ENCODE measurements at places on chromosomes 13 and 19.

DNA sequence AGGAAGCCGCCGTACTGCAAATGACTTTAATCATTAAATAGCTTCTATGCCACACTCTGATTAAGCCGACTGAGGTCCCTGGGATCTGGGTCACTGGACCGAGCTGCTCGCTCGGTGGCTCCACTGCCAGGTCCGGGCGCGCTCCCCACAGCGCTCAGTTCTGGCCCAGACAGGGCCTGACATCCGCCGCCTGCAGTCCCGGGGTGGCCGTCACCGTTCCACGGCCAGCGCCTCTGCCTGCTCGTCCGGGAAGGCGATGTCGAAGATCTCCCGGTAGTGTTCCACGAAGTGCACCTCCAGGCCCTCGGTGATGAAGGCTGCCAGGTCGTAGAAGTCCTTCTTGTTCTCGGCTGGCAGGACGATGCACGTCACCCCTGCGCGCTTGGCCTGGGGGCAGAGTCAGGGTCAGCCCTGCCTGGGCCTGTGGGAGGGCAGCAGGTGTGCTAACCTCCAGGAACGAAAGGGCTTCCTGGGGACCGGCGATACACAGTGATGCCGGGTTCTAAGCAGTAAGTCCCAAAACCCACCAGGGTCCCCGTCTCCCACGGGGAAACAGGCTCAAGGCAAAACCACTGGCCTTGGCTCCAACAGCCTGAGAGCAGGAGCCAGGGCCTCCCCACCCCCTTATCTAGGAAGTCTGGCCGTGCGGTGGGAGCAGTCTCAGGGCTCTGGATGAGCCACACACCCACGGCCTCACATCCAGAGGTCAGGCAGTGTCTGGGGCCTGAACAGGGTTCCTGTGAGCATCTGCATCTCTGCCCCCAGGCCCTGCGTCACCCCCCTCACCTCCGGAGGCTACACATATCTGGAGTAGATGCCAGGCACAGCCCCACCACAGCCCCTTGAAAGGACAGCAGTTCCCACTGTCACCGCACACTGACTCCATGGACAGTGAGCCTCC lies 2.0 kb downstream of the RPL36 start:
- DNase-seq: peak; percentile 31

- no peak for DNase-seq
These were observed 315.0 kb upstream of the SPRY2 start for GRCh38 chr13:80655778-80656511.

DNA sequence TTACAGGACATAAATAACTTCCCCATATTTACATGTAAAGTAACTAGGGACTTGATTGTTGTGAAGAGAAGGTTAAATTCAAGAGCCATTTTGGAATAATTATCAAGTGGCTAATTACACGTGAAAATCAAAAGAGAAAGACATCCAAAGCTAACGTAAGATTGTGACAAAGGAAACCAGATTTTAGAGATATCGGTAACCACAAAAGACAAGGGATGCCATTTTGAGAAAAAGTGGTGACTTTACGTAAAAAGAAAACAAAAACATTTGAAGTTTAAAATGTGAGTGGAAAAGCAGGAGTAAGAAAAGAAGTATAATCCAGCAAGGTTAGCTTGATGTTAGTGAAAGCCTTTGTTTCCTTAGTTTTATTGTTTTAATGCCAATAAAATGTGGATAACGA lies 10.9 kb upstream of the VWA8 start:
- no peak for DNase-seq

GRCh38 chr19:57900311-57900710 lies 11.5 kb upstream of the ZNF814 start:
- no peak for DNase-seq

DNA sequence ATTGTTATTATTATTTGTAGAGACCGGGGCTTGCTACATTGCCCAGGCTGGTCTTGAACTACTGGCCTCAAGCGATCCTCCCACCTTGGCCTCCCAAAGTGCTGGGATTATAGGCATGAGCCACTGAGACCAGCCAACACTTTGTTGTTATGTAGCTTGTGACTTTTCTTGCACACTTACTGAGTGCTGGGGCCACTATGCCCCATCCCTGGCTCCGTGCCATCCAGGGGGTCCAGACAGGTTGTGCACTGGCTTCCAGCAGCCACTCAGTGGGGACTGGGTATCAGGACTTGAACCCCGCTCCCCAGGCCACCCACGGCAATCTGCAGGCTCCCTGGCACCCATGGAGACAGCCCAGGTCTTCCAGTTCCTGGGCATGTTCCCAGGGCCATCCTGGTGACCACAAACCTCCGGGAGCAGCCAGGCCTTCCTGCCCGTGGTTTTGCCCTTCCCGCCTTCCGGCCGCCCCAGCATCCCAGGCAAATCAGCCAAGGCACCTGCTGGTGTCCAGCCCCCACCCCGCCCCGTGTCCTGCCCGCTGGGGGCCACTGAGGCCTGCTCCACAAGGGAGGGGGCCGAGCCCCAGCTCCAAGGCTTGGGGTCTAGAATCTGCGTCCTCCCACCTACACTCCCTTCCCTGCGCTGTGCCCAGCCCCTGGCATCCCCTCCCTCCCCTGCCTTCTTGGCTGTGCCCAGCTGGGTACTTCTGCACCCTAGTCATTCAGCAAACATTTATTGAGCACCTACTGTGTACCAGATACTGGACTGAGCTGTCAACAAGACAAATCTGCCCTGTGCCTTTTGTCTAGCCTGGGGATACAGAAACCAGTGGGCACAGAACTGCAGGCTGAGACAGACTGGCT lies 23.7 kb upstream of the SEMA6B start:
- no peak for DNase-seq

GRCh38 chr13:90498096-90498495 lies 849.4 kb upstream of the MIR17HG start:
- DNase-seq: peak; percentile 51

DNA sequence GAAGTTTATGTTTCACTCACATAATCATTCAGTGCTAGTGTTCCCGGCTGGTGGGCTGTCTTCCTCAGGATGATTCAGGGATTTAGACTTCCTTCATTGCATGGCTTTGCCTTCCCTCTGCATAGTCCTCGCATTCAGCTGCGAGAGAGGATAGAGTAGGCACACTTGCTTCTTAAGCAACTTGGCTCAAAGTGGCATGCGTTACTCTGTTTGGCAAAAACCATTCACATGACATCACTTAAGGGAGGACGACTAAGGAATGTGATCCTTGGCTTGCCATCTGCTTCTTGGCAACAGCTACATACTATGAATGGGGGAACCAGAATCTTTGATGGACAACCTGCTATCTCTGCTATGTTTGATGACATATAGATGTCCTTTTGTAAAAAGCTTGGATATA lies 359.3 kb downstream of the TDRD3 start:
- DNase-seq: no peak

DNA sequence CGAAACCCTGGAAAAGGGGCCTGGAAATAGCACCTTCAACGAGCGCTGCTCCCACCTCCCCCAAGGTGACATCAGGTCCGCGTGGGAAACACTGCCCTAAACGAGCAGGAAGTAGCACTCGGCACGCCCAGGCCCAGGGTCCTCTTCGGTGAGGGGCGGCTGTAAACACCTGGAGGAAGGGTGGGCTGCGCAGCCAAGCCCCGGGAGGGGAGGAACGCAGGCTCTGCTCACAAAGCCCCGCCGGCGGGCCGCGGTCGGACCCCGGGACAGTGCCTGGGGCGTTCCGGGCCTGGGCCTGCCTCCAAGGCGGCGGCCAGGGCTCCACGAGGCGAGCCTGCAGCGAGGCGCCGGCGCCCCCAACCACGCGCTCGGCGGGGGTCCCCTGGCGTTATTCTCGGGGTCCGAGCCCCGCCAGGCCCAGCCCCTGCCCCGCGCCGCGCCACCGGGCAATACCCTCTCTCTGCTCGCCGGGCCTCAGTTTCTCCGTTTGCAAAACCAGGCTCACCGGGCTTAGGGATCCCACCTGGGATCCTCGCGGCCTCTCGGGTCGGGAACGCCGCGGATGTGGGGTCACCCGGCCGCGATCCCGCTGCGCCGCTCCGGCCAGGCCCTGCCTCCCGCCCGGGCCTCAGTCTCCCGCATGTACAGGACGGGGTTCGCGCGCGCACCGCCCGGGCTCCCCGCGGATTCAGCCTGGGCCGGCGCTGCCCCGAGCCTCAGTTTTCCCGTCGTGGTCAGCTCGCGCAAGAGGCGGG lies 630 bp downstream of the RNF126 start:
- peak; percentile 17 for DNase-seq

GRCh38 chr13:50396001-50396400 lies 380.8 kb downstream of the KCNRG start:
- no peak for DNase-seq

DNA sequence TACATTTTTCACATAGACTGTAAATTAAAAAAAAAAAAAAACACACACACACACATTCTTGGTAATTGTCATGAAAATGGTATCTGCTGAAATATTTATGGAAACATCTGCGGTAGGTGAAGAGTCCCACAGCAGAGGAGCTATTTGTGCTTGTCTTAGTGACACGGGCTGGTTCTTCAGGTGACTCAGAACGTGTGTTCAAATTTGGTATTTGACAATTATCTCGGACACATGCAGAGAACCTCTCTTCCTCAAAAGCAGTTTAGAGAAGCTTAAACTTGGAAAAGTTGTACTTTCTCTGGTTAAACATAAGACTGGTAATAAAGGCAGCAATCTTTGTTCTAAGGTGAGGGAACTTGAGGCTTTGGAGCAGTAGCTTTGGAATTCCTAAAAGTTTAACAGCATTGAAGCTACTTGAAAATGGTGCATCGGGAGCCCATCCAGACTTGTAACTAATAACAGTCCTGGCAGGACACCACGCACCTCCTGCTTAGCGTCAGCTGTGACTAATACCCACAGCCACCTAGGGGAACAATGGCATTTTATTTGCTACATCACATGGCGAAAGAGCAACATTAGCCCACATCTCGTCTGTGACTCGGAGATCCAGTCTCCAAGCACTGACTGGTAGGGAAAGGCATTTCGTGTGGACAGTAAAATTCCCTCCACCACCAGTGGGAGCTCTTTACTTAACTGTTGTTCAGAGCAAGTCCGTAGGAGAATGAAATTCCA lies 1505.1 kb upstream of the SLC10A2 start:
- DNase-seq: peak; percentile 77

DNA sequence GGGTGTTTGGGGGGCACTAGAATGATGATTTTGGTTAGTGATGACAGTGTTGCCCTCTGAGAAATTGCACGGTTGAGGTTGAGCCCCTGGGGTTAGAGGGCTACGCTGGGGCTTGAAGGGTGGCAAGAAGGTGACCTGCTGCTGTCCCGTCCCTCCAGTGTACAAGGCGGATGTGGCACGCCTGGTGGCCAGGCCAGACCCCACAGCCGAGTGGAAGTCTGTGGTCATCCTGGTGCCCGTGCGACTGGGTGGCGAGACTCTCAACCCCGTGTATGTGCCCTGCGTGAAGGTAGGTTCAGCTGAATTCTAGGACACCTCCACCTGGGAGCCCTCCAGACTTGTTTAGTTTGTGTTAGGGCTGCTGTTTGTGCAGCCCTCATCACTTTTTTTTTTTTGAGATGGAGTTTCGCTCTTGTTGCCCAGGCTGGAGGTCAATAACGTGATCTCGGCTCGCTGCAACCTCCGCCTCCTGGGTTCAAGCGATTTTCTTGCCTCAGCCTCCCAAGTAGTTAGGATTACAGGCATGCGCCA lies 5.1 kb downstream of the ATG4D start:
- DNase-seq: no peak

DNA sequence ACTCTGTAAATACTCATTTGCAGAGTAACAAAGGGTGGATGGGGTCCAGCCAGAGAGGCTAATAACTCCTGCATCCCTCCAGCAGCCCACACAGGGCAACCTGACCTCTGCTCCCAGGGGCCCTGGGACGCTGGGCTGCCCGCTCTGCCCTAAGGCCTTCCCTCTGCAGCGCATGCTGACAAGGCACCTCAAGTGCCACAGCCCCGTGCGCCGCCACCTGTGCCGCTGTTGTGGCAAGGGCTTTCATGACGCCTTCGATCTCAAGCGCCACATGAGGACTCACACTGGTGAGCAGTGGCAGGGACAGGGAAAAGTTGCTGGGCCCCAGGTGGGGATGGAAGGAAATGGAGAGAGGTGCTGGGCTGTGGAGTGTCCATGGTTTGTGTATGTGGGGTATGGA lies 1.7 kb downstream of the OVOL3 start:
- DNase-seq: no peak

DNA sequence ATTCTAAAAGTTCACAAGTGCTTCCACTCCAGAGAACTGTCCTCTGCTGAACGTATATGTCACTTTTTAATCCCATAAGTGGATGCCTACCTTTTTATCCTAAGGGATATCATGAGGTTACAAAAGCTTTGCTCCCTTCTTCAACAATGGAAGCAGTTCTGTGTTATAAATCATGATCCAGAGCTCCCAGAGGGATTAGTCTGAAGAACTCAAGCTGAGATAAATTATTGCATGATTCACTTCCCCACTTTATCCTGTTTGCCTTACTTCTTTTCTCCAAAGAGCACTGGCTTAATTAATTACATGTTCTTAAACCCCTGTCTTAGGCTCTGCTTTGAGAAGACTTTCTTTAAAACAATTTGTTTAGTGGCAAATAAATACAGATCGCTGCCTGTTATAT lies 246.7 kb downstream of the PCDH17 start:
- DNase-seq: no peak

GRCh38 chr13:32883474-32883873 lies 132.7 kb upstream of the KL start:
- no peak for DNase-seq

DNA sequence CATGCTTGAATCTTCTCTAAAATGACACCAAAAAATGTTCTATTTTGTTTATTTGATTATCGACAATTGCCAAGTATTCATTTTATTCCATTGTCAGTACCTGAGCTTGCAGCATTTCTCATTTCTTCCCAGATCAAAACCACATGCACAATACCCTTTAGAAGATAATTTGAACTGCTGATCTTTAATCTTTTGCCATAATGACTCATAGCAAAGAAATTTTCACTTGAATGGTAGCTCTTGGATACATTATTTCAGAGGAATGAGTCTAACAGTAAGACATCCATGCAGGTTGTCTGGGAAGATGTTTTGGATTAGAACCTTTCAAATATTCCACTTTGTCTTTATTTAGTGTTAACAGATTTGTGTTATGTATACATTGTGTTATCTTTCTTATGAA lies 42.0 kb upstream of the RXFP2 start:
- no peak for DNase-seq

GRCh38 chr19:18558604-18559003 lies 934 bp downstream of the KXD1 start:
- DNase-seq: no peak

- DNase-seq: peak; percentile 61
These were observed 8.8 kb downstream of the PALM3 start for GRCh38 chr19:14053032-14053431.

DNA sequence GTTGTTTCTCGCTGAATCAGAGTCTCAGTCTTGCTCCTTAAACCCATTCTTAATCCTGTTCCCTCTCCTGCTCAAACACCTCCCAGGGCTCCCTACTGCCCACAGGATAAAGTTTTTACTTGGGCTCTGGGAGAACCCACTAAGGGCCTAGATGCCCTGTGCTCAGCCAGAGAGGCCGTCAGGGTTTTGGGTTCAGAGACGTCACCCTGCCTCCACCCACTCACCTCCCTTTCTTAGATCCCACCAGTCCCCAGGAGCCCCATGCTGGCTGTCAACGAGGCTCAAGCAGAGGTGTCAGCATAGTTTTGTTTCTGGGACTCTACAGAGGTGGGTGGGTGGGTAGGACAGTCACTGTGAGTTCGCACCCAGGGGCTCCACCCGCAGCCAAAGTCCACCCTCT lies 15.5 kb upstream of the CYP4F2 start:
- no peak for DNase-seq

GRCh38 chr13:74573654-74574053 lies 439.4 kb upstream of the KLF12 start:
- DNase-seq: peak; percentile 14

GRCh38 chr13:109749365-109749764 lies 37.0 kb downstream of the IRS2 start:
- no peak for DNase-seq

- peak; percentile 63 for DNase-seq
These were observed 34.9 kb upstream of the TPM4 start for GRCh38 chr19:16041299-16041990.

GRCh38 chr19:52296773-52297600 lies at the start of gene ZNF480:
TSS of gene ZNF480 (plus strand) at chr19:52297169. CDS start at chr19:52300413, 3,244 bp downstream.
- peak; percentile 89 for DNase-seq
